Cardiac septum (tissue), 1 donor: ENCODE measurements at places on chromosomes 4 and X. TPM values are rescaled to one million over a fixed set of nuclear protein-coding genes. Genes with fewer than 3 reads are reported as not detected.

The PDE6B gene
- total RNA-seq, result 4.8 TPM

The MID2 gene
- 5.6 TPM for total RNA-seq

GRCh38 chr4:128812442-128813235, 3.1 kb downstream of the JADE1 start:
- DNase-seq, result peak; percentile 80

- no peak for DNase-seq
Observed at GRCh38 chr4:105859233-105859632, 36.0 kb upstream of the NPNT start.

- no peak for DNase-seq
Observed at GRCh38 chr4:116361790-116362189, 723.6 kb downstream of the TRAM1L1 start.

DNA sequence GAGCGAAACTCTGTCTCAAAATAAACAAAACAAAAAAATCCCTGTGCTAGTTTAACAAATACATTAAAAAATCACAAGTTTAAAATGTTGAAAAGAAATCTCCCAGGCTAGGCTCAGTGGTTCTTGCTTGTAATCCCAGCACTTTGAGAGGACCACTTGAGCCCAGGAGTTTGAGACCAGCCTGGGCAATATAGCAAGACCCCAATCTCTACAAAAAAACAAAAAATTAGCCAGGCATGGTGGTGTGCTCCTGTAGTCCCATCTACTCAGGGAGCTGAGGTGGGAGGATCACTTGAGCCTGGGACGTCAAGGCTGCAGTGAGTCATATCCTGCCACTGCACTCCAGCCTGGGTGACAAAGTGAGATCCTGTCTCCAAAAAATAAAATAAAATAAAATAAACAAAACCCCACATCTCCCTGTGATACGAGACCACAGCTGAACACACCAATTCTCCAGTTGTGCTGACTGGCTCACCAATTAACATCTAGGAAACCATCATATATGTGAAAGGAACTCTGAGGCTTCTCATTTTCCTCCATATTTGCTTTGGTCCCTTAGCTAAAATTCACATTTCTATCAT, 7.3 kb downstream of the RPS4X start:
- DNase-seq, result no peak

GRCh38 chr4:185276036-185276435, 66.6 kb downstream of the SNX25 start:
- no peak for DNase-seq
